ENCODE measurements at places on chromosomes 2 and 18.

DNA sequence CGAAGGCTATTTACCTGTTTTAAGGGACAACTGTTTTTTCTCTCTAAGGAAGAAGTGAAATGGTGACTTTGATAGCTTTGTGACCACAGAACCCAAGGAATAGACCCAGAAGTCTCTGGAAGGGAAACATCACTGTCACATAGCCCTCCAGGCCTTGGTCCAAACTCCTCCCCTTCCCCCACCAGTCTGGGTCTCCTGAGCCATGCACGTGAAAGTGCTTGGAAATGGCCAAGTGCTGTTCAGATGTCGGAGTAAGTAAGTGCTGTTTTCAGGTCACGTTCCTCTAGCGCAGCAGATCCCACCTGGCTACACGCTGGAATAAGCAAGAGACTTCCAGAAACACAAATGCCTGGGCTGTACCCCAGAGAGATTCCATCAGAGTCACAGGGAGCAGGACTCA, 73.0 kb upstream of the AFF3 start:
- H3K27me3 ChIP-seq = no peaks in the 10 kb centered on the region
- H3K27ac ChIP-seq = peak overlapping the region; percentile 74
- no peaks in the 10 kb centered on the region for H3K36me3 ChIP-seq
- no peak overlapping the region for H3K4me3 ChIP-seq

- H3K27me3 ChIP-seq = no peaks in the 10 kb centered on the region
- no peak for DNase-seq
- no peak overlapping the region for H3K4me3 ChIP-seq
- no peaks in the 10 kb centered on the region for H3K36me3 ChIP-seq
- no peaks in the 10 kb centered on the region for H3K4me1 ChIP-seq
- H3K27ac ChIP-seq = no peak overlapping the region
Observed at GRCh38 chr2:236862961-236863728, 222.5 kb upstream of the COPS8 start.

GRCh38 chr2:188022389-188022788, 269.3 kb upstream of the GULP1 start:
- no peaks in the 10 kb centered on the region for H3K36me3 ChIP-seq
- no peak overlapping the region for H3K4me3 ChIP-seq
- no peak for DNase-seq
- H3K27me3 ChIP-seq = no peaks in the 10 kb centered on the region
- H3K27ac ChIP-seq = no peak overlapping the region

- H3K27ac ChIP-seq = no peak overlapping the region
- DNase-seq = peak; percentile 46
- no peaks in the 10 kb centered on the region for H3K27me3 ChIP-seq
- H3K36me3 ChIP-seq = no peaks in the 10 kb centered on the region
Observed at GRCh38 chr2:120224735-120225548, 1.7 kb upstream of the TMEM185B start.

GRCh38 chr2:172533687-172534086, 22.2 kb upstream of the PDK1 start:
- DNase-seq = no peak
- no peak overlapping the region for H3K27ac ChIP-seq
- no peaks in the 10 kb centered on the region for H3K4me1 ChIP-seq

GRCh38 chr2:217047631-217048030, 187.8 kb upstream of the TNP1 start:
- H3K4me3 ChIP-seq = no peak overlapping the region
- no peaks in the 10 kb centered on the region for H3K4me1 ChIP-seq
- H3K27ac ChIP-seq = no peak overlapping the region
- H3K36me3 ChIP-seq = no peaks in the 10 kb centered on the region
- H3K27me3 ChIP-seq = no peaks in the 10 kb centered on the region

- peaks cover 37% of the 10 kb centered on the region for H3K36me3 ChIP-seq
- no peak overlapping the region for H3K4me3 ChIP-seq
- no peaks in the 10 kb centered on the region for H3K4me1 ChIP-seq
- no peaks in the 10 kb centered on the region for H3K27me3 ChIP-seq
- no peak overlapping the region for H3K27ac ChIP-seq
Observed at GRCh38 chr2:231235217-231235616, 36.8 kb downstream of the ARMC9 start.

GRCh38 chr2:233853883-233854240, 473 bp downstream of the HJURP start:
- peak; percentile 51 for DNase-seq
- no peak overlapping the region for H3K27ac ChIP-seq
- no peaks in the 10 kb centered on the region for H3K27me3 ChIP-seq
- H3K4me1 ChIP-seq = peaks cover 10% of the 10 kb centered on the region
- H3K4me3 ChIP-seq = peak overlapping the region; percentile 77

- H3K36me3 ChIP-seq = no peaks in the 10 kb centered on the region
- H3K27me3 ChIP-seq = peaks cover 29% of the 10 kb centered on the region
- no peaks in the 10 kb centered on the region for H3K4me1 ChIP-seq
- no peak for DNase-seq
Observed at GRCh38 chr2:235194351-235194750, 242.5 kb downstream of the SH3BP4 start.

- H3K36me3 ChIP-seq = no peaks in the 10 kb centered on the region
- no peaks in the 10 kb centered on the region for H3K27me3 ChIP-seq
- no peak overlapping the region for H3K27ac ChIP-seq
- no peak overlapping the region for H3K4me3 ChIP-seq
- H3K4me1 ChIP-seq = no peaks in the 10 kb centered on the region
Observed at GRCh38 chr18:51211552-51211951, 14.1 kb upstream of the MEX3C start.

- H3K4me1 ChIP-seq = no peaks in the 10 kb centered on the region
- DNase-seq = no peak
- no peaks in the 10 kb centered on the region for H3K27me3 ChIP-seq
- no peak overlapping the region for H3K27ac ChIP-seq
Observed at GRCh38 chr2:210189452-210190138, 18.4 kb upstream of the KANSL1L start.

DNA sequence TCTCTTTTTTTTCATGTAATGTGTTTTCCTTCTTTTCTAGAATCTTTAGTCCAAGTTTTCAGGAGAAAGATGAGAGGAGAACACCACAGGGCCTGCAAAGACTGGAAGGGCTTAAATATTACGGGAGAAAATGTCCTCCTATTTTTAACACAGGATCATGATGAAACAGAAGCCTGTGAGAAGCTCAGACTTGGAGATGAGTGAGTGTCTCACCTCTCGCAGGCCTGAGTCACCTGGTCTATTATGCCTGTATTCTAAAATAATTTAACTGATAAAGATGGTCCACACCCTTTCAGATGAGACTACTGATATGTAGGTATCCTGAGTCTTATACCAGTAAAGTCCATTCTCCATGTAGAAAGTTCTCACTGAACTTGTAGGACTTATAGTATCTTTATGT, 143.2 kb downstream of the EPHA4 start:
- peaks cover 9% of the 10 kb centered on the region for H3K4me1 ChIP-seq
- no peaks in the 10 kb centered on the region for H3K27me3 ChIP-seq
- no peak for DNase-seq
- no peak overlapping the region for H3K27ac ChIP-seq

DNA sequence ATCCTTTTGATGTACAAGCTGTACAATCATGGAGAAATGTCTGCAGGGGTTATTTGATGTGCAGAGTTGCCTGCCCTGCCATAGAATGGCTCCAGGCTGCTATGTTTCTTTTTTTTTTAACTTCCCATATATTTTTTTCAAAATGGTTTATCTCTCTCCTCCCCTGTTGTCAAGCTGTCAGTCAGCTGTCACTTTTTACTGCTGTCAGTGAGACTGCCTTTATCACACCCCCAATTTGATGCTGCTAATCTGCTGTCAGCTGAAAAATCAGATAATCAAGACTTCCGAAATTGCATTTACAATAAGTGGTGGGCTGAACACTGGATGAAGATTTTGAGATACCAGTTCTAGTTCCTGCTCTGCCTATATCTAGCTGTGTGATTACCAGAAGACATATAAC, 382.6 kb downstream of the ZEB2 start:
- H3K27ac ChIP-seq = no peak overlapping the region
- DNase-seq = no peak
- H3K4me1 ChIP-seq = no peaks in the 10 kb centered on the region
- H3K36me3 ChIP-seq = no peaks in the 10 kb centered on the region
- H3K4me3 ChIP-seq = no peak overlapping the region
- H3K27me3 ChIP-seq = no peaks in the 10 kb centered on the region

DNA sequence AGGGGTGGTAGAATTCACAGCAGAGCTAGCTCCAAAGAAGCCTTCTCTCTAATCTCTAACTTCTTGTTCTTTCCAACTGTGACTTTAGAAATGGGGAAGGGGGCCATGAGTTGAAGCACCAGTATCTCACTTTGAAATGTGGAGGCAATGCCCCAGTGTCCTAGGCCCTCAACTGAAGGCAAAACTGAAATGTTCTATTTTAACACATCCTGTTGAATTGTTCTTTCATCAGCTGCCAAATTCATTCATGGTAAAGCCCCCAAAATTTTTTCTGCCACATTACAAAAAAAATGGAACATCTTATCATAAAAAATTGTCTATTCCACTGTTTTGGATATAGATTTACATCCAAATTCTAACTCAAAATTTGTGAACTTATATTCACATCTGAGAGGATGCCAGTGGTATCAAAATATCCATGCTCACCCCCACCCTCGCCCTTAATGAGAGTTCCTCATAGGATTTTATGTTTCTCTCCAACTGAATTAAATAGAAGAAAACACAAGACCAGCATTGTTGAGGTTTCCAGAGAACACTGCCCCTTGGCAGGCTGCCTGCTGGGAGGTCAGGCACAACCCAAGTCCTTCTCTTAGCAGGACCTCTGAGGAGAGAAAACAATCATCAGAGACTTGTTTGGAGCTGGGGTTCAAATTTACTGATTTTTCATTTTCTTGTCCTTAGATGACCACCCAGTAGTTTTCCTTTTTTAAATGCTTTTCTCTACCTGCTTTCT, 147.4 kb upstream of the PGAP1 start:
- no peak overlapping the region for H3K4me3 ChIP-seq
- no peaks in the 10 kb centered on the region for H3K4me1 ChIP-seq
- no peaks in the 10 kb centered on the region for H3K27me3 ChIP-seq
- DNase-seq = peak; percentile 63
- H3K27ac ChIP-seq = peak overlapping the region; percentile 44
- H3K36me3 ChIP-seq = no peaks in the 10 kb centered on the region

DNA sequence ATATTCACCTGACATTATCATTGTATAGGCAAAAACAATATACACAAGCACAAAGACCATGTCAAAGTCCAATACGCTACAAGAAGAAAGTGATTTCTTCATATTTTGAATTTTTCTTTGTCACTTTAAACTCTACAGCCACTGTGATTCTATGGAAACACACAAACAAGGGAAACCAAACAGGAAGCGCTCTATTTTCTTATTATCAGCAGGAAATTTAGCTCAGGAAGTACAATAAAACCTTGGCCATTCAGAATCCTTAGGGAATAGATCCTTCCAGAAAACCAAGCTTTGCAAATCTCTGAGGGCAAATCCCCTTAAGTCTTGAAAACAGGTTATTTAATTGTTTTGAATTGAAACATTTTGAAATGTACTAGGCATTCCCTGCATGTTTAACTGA, 336.2 kb downstream of the EPHA4 start:
- H3K4me3 ChIP-seq = no peak overlapping the region
- DNase-seq = no peak
- no peaks in the 10 kb centered on the region for H3K36me3 ChIP-seq
- no peak overlapping the region for H3K27ac ChIP-seq

- no peak overlapping the region for H3K27ac ChIP-seq
- no peaks in the 10 kb centered on the region for H3K27me3 ChIP-seq
- DNase-seq = no peak
- peaks cover 6% of the 10 kb centered on the region for H3K4me1 ChIP-seq
Observed at GRCh38 chr2:131126436-131126835, 21.3 kb downstream of the PLEKHB2 start.

GRCh38 chr2:186503827-186504606, 18.0 kb downstream of the ZC3H15 start:
- no peaks in the 10 kb centered on the region for H3K27me3 ChIP-seq
- DNase-seq = no peak
- H3K4me1 ChIP-seq = peaks cover 3% of the 10 kb centered on the region
- no peak overlapping the region for H3K4me3 ChIP-seq
- peaks cover 74% of the 10 kb centered on the region for H3K36me3 ChIP-seq

DNA sequence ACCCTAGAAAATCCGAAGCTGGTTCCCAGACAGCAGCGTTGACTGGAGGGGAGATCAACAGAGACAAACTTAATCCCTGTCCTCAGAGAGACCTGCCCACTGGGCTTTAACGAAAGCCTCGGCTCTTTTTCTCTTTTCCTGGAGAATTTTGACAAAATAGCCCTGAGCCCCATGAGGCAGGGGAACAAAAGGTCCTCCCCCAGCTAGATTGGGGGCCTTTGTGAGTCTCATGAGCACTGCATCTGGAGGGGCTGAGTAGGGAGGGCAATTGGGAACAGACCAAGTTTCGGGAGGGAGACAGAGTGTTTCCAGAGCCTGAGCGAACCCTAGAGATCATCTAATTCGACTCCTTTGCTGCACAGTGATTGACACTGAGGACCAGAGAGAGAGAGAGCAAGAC, 123.9 kb upstream of the HAAO start:
- no peaks in the 10 kb centered on the region for H3K27me3 ChIP-seq
- H3K4me1 ChIP-seq = peaks cover 16% of the 10 kb centered on the region
- DNase-seq = no peak
- H3K27ac ChIP-seq = no peak overlapping the region

- H3K27me3 ChIP-seq = no peaks in the 10 kb centered on the region
- H3K36me3 ChIP-seq = no peaks in the 10 kb centered on the region
- DNase-seq = peak; percentile 49
- no peak overlapping the region for H3K4me3 ChIP-seq
- peaks cover 66% of the 10 kb centered on the region for H3K4me1 ChIP-seq
Observed at GRCh38 chr2:37855283-37856041, 69.6 kb upstream of the RMDN2 start.

DNA sequence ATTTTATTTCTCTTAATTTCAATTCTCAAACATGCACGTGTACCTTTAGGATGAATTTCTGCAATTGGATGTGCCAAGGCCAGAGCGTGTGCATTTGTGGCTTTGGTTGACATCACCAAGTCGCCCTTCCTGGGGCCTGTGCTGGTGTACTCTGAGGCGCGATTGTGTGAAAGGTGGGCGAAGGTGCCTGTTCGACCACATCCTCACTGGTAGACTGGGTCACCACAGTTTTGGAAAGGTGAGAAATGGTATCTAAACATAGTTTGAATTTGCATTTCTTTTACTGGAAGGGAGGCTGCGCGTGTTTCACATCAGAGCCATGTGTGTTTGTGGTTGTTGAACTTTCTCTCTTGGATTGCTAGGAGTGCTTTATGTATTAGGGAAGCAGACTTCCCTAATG, 89.8 kb downstream of the LDLRAD4 start:
- no peaks in the 10 kb centered on the region for H3K27me3 ChIP-seq
- H3K4me1 ChIP-seq = peaks cover 5% of the 10 kb centered on the region
- no peak for DNase-seq
- no peak overlapping the region for H3K27ac ChIP-seq
- H3K36me3 ChIP-seq = peaks cover 4% of the 10 kb centered on the region
- no peak overlapping the region for H3K4me3 ChIP-seq

- H3K27ac ChIP-seq = no peak overlapping the region
- no peak for DNase-seq
- H3K4me3 ChIP-seq = no peak overlapping the region
Observed at GRCh38 chr2:27965841-27966240, 75.3 kb downstream of the BABAM2 start.

DNA sequence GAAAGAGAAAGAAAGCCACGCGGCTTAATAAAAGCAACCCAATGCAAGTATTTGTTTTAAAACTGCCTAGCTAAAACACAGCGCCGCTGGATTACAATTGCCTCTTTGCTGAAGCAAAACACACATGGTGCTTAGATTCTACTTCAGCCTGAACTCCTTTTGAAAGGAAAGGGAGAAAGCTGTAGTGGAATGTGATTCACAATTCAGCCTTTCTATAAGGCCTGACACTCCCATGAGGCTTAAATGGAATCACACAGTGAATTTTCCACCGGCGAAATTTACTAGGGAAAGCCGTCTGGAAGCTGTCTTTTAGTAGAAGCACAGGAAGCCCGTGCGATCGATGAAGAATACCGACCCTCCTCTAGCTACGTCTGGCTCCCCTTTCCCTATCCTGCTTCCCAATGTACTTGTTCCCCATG, 348.0 kb downstream of the DLGAP1 start:
- DNase-seq = no peak
- peak overlapping the region; percentile 2 for H3K27ac ChIP-seq
- no peaks in the 10 kb centered on the region for H3K4me1 ChIP-seq
- H3K27me3 ChIP-seq = no peaks in the 10 kb centered on the region
- H3K36me3 ChIP-seq = no peaks in the 10 kb centered on the region
